ENCODE measurements at places on chromosomes 3 and 15.

- no peak for DNase-seq
Observed at GRCh38 chr3:11045536-11045935, 53.0 kb downstream of the SLC6A1 start.

DNA sequence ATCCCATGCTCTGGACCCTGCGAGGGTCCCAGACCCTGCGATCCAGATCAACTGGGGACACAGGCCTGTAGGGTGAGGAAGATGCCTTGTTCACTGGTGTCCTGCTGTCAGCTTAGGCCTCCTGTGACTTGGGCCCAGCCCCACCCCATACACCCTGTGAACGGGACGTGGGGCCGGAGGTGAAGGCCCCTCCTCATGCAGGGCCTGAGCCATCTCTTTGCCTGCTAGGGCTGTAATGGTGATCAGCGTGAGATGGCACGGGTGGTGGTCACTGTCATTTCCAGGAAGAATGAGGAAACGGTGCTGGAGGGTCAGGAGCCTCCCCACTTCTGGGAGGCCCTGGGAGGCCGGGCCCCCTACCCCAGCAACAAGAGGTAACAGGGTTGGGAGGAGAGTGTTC lies 12.4 kb downstream of the VILL start:
- no peak for DNase-seq

GRCh38 chr3:14775563-14775962 lies 43.2 kb upstream of the FGD5 start:
- no peak for DNase-seq

DNA sequence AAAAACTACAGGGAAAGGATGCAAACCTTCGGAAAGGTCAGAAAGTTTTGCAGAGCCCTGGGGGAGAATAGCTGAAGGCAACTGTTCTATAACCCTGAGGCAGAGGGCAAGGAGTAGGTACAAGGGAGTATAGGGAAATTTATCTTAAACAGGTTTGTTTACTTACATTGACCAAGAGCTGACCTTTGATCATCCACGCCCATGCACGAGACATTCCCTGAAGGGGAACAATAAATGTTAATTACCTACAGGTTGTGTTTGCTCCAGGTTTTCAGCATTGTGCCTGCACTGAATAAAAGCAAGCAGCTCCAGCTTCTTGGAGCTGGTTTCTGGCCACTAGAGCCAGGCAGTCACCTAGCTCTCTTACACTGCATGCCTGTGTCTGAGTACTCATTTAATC lies 524.5 kb upstream of the TGFBR2 start:
- DNase-seq, result no peak

DNA sequence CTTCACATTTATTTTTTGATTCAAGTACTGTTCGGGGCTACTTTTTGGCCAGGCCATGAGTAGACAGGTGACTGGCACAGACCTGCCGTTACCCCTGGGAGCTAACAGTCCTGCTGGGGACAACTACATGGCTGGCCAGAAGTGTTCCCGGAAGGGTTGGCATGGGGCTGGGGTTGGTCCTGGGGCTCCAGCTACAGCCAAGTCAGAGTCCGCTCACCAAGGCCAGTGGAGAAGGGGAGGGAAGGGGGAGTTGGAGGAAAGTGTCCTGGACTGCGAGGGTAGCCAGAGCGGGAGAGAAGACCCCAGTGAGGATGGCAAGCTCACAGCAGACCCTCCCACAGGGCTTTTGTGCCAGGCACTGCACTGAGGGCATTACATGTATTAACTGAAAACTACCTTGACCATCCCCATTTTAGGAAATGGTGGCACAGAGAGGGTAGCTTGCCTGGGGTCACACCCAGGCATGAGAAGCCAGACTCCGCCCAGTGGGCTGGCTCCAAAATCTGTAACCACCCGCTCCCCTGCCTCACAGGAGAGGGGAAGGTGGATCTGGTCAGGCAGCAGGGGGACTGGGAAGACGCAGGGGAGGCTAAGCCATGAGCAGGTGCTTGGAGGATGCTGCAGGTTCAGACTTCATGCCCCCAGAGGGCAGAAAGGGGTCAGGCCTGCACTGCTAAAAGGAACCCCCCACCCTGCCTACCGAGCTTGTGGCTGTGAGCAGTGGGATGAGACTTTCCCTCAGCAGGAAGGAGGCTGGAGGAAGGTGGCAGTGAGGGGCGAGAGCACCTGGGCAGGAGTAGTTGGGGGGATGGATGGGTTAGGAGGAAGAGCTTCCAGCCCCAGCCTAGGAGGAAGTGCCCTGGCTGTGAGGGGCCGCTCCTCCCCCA lies 38.3 kb upstream of the ESYT3 start:
- DNase-seq, result no peak

DNA sequence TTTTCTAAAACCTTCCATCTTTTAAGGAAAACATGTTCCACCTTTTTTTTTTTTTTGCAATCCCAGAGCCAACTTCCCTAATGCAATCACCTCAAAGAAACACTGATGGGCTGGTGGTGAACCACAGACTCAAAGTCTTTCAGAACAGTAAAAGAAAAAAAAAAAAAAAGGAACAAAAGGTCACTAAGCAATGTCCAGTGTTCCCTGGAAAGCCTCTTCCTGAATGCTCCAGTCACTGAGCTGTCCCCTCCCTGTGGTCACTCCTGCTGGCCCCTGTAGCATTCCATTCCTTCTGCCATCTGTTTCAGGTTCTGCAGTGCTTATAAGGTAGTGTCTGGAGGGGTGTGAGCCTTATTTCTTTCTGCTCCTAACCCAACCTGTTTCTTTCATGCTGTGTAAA lies 53.3 kb downstream of the AAGAB start:
- no peak for DNase-seq

DNA sequence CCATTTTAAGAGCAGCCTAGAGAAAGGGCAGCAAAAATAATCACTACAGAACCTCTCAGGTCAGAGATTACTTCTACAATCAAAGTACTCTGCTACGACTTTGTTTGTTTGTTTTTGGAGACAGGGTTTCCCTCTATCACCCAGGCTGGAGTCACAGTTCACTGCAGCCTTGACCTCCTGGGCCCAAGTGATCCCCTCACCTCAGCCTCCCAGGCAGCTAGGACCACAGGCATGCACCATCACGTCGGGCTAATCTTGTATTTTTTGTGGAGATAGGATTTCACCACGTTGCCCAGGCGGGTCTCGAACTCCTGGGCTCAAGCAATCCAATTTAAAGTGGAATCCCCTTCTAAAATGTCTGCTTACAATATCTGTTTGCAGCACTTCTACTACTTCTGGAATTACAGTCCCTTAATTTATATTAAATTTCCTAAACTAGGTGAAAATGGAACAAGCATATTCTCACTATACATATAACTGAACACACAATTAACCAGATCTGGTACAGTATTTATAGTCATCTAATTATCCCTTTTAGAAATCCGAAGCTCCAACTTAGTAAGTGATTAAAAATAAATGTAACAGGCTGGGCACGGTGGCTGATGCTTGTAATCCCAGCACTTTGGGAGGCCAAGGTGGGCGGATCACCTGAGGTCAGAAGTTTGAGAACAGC lies 4.4 kb downstream of the UACA start:
- DNase-seq, result no peak

GRCh38 chr3:27289769-27290413 lies 79.3 kb downstream of the NEK10 start:
- no peak for DNase-seq

GRCh38 chr3:112607863-112608262 lies 33.1 kb downstream of the CCDC80 start:
- DNase-seq, result no peak

DNA sequence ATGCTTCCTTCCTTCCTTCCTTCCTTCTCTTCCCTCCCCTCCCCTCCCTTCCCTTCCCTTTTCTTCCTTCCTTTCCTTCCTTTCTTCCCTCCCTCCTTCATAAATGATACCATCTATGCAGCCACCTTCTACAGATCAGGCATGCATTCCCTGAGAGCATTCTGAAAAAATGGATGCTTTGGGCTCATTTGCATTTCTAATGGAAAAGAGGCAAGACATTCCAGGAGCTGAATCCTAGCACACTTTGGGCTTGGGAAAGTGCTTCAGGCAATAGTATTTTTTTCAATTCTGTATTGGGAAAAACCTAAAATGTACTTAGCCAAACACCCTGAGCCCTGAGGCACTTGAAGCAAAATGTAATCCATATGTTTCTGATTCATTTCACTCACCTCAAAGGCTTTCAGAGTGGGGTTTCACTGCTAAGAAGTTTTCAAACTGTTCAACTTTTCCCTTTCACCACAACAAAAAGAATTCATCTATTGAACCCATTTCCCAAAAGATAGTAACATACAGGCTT lies 220.1 kb upstream of the RORA start:
- DNase-seq, result no peak

DNA sequence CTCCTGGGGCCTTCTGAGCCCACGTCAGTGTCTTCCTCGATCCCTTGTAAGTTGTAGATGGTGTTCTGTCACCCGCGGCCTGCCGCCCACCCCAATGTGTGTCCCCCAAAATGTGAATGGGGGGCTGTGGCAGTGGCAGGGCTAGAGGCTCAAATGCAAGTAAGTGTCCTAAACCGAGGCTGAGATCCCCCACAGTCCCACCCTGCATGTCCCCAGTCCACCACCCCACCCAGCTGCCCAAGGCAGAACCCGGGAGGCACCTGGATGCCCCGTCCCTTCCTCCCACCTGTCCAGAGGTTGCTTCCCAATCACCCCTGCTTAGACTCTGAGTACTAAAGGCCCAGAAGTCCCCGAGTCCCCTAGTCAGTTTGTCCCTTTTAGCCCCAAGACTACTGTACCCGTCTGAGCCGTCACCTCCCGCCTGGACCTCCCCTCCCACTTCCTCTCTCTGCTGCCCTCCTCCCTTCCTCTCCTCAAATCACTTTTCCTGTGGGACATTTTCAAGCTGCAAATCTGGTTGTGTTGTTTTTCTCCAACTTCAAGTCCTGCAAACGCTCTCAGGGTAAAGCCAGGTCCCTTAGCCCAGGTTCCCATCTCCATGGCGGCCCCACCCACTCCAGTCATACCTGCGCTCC lies 11.8 kb upstream of the PLXND1 start:
- no peak for DNase-seq

DNA sequence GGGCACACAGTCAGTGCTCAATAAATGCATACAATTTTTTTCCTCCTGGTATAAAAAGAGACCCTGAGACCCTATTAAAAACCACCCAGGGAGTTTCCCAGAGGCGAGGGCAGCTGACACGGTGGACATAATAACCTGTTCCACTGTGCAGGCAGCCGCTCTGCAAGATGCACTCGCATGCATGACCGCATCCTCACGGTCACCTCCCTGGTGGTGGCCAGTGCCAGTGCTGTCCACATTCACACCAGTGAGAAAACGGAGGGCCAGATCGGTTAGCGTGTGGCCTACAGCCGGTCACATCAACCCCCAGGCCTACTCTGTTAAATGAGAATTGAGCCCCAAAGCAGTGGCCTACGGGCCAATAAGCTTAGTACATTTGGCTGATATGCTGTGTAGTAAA lies 24.8 kb downstream of the SH3BP5 start:
- no peak for DNase-seq

GRCh38 chr3:64444490-64445108 lies 219.3 kb upstream of the PRICKLE2 start:
- no peak for DNase-seq

DNA sequence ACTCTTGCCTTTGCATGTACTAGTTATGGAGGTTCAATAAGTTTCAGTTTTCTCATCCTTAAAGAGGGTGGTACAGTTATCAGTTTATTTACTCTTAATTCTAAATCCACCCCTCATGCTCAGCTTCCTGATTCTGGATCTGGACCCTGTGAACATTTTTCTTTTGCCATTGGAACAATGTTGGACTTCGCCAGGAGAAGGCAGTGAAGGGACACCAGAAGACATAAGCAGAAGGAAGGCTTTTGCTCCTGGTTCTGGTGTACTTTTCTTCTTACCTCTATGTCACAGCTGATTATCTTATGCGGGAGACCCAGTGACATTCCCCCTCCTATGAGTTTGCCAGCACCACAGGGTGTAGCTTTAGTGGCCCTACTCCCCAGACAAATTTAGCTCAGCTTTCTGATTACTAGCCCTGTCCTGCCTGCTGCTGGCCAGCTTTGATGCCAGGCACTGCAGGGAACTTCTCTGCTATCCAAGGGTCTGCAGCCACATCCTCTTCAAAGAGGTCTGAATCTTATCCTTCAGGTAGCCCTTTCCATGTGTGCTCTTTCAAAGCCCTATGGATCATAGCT lies 466.3 kb upstream of the EPHA3 start:
- DNase-seq, result no peak

DNA sequence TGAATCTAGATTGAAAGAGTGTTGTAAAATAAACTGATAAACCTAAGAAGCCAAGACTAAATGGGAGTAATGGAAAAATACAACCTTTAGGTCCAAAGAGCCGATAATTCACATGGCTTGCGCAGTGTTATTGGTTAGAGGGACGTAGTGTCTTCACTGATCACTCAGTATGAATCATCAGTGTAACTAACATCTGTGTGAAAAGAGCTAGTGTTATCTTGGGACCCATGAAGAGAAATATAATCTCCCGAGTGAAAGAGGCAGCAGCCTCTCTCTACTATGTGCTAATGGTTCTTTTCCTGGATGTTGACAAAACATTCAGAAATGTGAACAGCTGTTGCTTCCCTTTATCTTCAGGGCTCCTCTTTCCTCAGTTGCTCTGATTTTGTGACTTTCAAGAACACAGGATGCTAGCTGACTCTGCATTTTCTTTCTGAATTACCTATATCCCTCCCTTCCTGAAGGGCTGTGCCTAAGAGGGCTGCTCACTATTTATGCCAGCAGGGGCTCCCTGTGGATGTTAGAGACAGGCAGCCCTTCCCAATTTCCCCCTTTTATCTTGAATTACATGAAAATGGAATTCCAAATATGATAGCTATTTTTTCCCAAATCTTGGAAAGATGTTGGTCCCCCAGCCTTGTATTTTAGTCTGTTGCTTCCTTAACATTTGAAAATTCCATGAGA lies 128.8 kb downstream of the GRM7 start:
- DNase-seq, result no peak

DNA sequence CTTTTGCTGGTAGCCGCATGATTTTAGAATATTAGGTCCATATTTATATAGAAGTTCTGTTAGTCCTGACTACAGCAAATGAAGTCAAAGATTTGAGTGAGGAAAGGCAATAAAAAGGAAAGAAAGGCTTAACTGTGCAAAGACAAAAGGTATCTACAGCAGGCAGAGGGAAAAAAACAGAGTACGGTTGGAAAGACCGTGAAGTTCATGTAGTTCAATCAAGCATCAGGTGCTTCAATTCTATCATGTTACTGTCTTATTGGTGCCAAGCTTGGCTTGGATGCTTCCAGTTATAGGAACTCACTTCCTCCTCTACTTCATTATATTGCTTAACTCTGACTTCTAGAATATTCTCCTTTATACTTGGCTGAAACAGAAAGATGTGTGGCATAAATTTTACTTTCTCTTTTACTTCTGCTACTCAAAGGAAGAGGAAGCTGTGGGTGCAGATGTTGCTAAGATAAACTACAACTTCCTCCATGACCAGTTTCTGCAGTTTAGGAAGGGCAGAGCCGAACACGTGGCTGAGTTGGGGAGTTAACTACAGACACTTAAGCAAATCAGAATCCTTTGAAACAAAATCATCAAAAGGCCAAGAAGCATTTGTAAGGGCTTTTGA lies 72.6 kb upstream of the ZBED2 start:
- DNase-seq, result peak; percentile 79

GRCh38 chr3:143751643-143752178 lies 96.6 kb downstream of the SLC9A9 start:
- peak; percentile 32 for DNase-seq
